ENCODE measurements at places on chromosomes 4 and X. TPM values are rescaled to one million over a fixed set of nuclear protein-coding genes. Genes with fewer than 3 reads are reported as not detected.

The CT45A3 gene
- 0.33 TPM for total RNA-seq

The ADGRG4 gene
- 0.10 TPM for total RNA-seq

The NUDT10 gene
- 17.3 TPM for total RNA-seq

DNA sequence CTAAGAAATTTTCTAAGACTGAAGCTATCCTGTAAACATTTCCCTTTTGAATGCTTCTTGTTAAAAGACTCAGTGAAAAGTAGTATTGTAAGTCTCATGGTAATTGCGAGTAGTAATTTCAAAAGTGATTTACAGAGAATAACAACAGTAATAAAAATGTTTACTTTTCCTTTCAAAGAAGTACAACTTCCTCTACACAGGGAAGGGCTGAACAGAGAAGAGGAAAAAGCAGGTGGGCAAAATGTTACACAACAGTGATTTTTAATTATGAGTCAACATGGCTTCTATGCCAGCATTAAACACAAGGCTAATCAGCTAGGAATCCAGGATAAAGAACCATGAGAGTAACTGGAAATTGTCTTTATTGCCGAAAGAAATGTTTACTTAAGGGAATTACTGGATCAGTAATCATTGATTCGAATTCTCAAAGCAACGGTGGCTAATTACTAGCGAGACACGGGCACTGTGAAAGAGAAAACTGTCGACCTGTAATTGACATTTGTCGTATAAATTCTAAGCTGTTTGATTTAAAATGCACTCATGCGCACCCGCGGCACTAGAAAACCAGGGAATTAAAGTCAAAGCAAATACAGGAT is 15.4 kb downstream of the UTP3 start:
- peak; percentile 81 for DNase-seq

GRCh38 chrX:22666441-22666840 is 333.3 kb upstream of the DDX53 start:
- DNase-seq = no peak

DNA sequence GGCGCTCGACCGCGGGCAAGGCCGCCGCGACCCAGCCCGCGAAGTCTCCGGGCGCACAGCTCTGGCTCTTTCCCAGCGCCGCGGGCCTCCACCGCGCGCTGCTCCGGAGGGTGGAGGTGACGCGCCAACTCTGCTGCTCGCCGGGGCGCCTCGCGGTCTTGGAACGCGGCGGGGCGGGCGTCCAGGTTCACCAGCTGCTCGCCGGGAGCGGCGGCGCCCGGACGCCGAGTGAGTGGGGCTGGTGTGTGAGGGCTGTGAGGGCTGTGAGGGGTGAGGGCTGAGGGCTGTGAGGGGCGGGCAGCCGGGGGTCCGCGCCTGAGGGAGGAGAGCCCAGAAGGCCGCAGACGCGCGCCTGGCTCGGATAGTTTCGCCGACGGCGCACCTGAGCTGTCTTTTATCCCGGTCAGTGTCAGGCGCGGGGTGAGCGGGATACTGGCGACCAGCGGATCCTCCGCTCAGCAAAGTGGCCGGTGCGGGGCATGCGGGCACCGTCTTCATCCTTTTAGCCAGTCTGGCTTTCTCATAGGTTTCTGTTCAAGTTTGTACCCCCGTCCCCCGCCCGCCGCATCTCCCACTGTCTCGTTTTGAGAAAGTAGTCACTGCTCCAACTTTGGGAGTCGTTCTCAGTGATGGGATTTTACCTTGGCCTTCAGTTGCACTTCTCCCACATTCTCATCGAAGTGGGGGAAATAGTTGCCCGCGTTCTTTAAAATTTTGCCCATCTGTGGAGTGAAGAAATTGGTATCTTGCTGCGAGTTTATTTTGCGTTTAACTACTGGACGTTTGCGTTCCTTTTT is 586 bp downstream of the HERC5 start:
- peak; percentile 70 for DNase-seq

- DNase-seq = no peak
Measured at GRCh38 chr4:82893942-82894341, 3.0 kb upstream of the SEC31A start.

Measured in spinal cord (tissue), 10 donors.